ENCODE measurements at places on chromosomes 2 and 18. TPM values are rescaled to one million over a fixed set of nuclear protein-coding genes. Genes with fewer than 3 reads are reported as not detected.
A peak's percentile ranks its signal among the peaks of the same experiment; 100 is the strongest.

- H3K4me3 ChIP-seq = no peak overlapping the region
- DNase-seq = no peak
- H3K4me1 ChIP-seq = no peaks in the 10 kb centered on the region
- no peaks in the 10 kb centered on the region for H3K36me3 ChIP-seq
- no peak overlapping the region for H3K27ac ChIP-seq
These were observed 299.5 kb downstream of the ARHGAP15 start for GRCh38 chr2:143428700-143429099.

GRCh38 chr2:34954758-34955157 lies 1355.7 kb upstream of the FAM98A start:
- H3K4me1 ChIP-seq = no peaks in the 10 kb centered on the region
- H3K4me3 ChIP-seq = no peak overlapping the region
- no peaks in the 10 kb centered on the region for H3K36me3 ChIP-seq
- no peak overlapping the region for H3K27ac ChIP-seq

DNA sequence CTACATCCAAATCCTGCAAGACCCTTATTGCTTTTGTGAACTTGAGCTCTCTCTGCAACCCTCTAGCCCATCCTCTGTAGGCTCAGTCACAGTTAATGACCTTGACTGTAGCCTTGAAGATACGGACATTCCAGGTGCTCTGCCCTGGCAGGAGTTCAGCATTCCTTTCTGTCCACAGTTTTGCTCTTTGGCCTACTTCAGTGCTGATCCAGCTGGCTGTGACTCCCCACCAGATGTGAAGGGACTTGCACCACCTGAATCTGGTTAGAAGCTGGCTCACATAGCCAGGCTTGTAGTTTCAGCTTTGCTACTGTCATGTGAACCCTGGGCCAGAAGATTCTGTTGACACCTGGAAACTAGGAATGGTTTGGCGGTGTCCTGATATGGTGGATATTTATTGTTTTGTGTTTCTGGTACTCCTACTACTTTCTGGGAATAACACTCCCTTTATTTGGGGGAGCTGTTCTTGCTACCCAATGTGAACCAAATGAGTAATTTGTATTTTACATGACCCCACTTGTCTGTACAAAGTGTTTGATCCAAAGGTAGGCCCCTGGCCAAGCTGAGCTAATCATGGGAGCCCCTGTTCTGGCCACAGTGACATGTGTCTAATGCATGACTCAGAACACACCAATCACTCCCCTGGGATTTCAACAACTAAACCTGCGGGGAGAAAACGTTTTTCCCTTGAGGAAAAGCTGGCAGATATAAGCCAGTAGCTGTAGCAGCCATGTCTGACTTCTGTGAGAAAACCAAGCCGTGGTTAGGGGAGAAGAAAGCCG lies 73.4 kb downstream of the CDCA7 start:
- H3K36me3 ChIP-seq = no peaks in the 10 kb centered on the region
- no peak for DNase-seq
- no peaks in the 10 kb centered on the region for H3K27me3 ChIP-seq

DNA sequence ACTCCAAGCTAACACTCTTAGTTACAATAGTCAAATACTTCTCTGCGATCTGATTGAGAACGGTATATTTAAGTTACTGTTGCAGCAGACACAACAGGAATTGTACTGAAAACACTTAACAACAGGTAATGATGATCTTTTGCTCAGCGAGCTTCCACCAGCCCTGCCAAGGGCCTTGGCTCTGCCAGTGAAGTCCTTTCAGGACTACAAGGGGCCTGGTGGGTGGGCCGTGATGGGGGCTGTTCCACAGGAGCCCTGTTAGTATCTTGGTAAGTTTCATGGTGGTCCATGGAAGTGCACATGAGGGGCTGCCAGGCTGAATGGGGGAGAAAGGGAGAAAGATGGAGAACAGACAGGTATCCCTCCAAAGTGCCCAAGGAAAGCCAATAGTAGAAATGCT lies 178.6 kb upstream of the DOK6 start:
- H3K27me3 ChIP-seq = no peaks in the 10 kb centered on the region
- no peak overlapping the region for H3K27ac ChIP-seq
- no peaks in the 10 kb centered on the region for H3K36me3 ChIP-seq
- no peak for DNase-seq

DNA sequence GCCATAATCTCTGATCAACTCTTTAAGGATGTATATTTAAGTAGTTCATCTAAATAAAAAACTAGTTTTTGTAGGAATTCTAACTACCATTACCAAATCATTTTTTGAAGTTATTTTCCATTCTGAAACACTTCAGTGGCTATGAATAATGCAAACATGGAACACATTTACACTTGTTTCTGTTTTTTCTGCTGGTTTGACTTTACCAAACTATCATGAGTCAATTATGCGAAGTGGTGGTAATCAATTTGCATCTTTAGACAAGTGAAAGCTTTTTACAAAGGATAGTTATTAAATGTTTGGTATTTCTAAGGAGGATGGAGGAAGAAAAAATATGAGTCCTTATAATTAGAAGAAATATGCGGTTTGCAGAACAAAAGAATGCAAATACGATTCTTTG lies 202.0 kb upstream of the MMADHC start:
- H3K27ac ChIP-seq = no peak overlapping the region
- DNase-seq = no peak
- no peak overlapping the region for H3K4me3 ChIP-seq

- no peaks in the 10 kb centered on the region for H3K36me3 ChIP-seq
- H3K4me1 ChIP-seq = no peaks in the 10 kb centered on the region
- no peaks in the 10 kb centered on the region for H3K27me3 ChIP-seq
- no peak overlapping the region for H3K27ac ChIP-seq
- DNase-seq = no peak
These were observed 64.0 kb upstream of the ZEB2 start for GRCh38 chr2:144583741-144584453.

- no peaks in the 10 kb centered on the region for H3K27me3 ChIP-seq
- no peak overlapping the region for H3K4me3 ChIP-seq
- no peak for DNase-seq
- no peaks in the 10 kb centered on the region for H3K36me3 ChIP-seq
- H3K27ac ChIP-seq = no peak overlapping the region
- H3K4me1 ChIP-seq = no peaks in the 10 kb centered on the region
These were observed 37.6 kb upstream of the PLEKHM3 start for GRCh38 chr2:208062961-208063360.

DNA sequence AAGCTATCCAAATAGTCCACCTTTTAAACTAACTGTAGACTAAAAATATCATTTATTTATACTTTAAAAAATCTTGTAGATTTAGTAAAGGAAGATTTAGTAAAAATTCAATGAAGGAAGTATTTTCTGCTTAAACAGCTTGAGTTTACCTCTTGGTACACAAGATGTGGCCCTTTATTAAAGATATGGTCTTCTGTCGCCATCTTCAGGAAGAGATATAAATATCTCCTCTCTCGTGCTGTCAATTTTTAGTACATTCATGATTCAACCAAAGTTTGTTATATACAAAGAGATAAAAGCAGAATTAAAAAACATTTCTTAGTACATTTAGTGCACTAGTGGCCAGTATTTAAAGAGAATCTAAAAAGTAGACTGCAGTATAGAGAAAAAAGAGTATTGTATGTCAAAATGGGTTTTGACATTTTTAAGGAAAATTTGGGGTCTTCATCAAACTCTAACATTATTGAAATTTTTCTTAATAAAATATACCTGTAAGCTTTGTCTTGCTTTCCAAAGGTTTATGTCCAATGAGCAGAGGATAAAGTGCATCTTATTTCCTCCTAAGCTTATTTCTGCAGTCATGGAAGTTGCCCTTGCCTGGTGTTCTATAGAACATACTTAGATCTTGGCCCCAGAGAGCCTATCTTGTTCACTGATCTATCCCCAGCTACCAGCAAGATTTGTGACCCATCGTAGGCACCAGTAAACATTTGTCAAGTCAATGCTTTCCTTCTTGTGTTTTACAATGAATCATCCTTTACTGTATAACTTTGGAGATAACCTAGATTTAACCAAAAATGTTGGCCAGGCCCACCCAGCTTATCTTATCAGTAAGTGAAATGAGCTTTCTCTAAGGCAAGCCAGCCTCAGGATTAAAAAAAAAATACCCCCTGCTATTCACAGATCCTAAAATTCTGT lies 18.5 kb upstream of the EML6 start:
- H3K4me1 ChIP-seq = no peaks in the 10 kb centered on the region
- no peak overlapping the region for H3K4me3 ChIP-seq
- H3K27ac ChIP-seq = no peak overlapping the region
- no peaks in the 10 kb centered on the region for H3K27me3 ChIP-seq
- no peak for DNase-seq
- H3K36me3 ChIP-seq = no peaks in the 10 kb centered on the region

GRCh38 chr2:62427146-62427545 lies 78.8 kb downstream of the TMEM17 start:
- H3K36me3 ChIP-seq = no peaks in the 10 kb centered on the region
- no peaks in the 10 kb centered on the region for H3K27me3 ChIP-seq
- H3K27ac ChIP-seq = no peak overlapping the region

DNA sequence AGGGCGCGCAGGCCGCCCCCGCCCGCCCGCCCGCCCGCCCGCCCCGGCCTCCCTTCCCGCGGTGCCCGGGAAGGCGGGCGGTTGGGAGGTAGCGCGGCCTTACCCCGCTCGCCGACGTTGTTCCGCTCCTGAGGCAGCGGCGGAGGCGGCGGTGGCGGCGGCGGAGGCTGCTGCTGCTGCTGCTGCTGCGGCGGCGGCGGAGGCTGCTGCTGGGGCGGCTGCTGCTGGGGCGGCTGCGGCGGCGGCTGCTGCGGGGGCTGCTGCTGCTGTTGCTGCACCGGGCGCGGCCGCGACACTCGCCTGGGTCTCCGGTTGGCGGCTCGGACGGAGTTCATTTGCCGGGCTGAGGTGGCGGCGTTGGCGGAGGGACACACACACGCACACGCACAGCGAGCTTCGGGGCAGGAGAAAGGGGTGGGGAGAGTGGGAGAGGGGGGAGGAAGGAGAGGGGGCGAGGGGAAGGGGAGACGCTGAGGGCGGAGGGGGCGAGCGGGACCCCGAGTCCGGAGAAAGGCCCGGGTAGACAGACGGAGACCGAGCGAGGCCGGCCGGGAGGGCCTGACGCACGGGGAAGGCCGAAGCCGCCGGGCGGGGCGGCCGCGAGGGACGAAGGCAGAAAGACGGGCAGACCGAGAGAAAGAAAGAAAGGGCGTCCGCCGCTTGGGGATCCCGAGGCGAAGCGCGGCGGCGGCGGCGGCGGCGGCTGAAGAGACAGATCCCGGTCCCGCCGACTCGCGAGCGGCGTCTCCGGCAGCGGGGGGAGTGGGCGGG lies 727 bp downstream of the FBXO11 start:
- peak overlapping the region; percentile 100 for H3K27ac ChIP-seq
- peak overlapping the region; percentile 94 for H3K4me3 ChIP-seq
- no peaks in the 10 kb centered on the region for H3K27me3 ChIP-seq

DNA sequence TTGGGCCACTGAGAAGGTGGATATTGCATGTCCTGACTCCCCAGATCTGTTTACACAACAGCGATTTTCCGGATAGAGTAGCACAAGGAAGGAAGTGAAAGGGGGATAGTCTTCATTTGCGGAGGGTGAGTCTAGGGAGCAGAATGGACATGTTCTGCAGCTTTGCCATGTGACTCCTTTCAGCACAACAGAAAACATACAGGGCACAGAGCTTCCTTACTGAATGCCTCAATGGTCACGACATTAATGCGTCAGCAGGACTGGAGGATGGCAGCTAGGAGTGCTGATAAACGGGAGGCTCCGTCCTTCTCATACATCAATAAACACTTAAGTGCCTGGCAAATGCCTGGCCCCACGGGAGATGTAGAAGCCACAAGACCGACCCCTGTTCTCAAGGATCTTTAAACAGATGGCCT lies 163.0 kb downstream of the FAM210A start:
- peaks cover 43% of the 10 kb centered on the region for H3K4me1 ChIP-seq
- H3K36me3 ChIP-seq = no peaks in the 10 kb centered on the region
- no peaks in the 10 kb centered on the region for H3K27me3 ChIP-seq
- H3K4me3 ChIP-seq = no peak overlapping the region

- H3K4me3 ChIP-seq = no peak overlapping the region
- H3K27me3 ChIP-seq = no peaks in the 10 kb centered on the region
- no peaks in the 10 kb centered on the region for H3K36me3 ChIP-seq
- H3K4me1 ChIP-seq = no peaks in the 10 kb centered on the region
These were observed 1281.6 kb upstream of the TMEFF2 start for GRCh38 chr2:193476171-193476800.

DNA sequence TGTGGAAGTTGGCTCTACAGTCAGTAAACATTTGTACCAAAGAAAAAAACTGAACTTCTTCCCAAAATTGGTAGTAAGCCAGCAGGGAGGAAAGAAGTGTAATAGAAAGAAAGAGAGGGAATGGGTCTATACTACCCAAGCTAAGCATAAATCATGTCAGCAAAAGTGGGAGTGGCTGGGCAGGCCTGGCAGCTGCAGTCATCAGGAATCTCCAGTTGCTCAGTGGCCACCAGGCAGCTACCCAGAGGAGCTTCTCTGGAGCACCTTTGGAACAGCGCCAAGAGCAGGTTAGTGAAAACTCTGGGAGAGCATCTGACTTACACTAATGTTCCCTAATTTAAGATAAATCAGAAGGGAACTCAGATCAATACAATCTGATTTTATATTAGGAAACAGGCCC lies 14.3 kb downstream of the FRZB start:
- no peaks in the 10 kb centered on the region for H3K27me3 ChIP-seq
- H3K36me3 ChIP-seq = no peaks in the 10 kb centered on the region
- H3K4me3 ChIP-seq = no peak overlapping the region
- no peak for DNase-seq

DNA sequence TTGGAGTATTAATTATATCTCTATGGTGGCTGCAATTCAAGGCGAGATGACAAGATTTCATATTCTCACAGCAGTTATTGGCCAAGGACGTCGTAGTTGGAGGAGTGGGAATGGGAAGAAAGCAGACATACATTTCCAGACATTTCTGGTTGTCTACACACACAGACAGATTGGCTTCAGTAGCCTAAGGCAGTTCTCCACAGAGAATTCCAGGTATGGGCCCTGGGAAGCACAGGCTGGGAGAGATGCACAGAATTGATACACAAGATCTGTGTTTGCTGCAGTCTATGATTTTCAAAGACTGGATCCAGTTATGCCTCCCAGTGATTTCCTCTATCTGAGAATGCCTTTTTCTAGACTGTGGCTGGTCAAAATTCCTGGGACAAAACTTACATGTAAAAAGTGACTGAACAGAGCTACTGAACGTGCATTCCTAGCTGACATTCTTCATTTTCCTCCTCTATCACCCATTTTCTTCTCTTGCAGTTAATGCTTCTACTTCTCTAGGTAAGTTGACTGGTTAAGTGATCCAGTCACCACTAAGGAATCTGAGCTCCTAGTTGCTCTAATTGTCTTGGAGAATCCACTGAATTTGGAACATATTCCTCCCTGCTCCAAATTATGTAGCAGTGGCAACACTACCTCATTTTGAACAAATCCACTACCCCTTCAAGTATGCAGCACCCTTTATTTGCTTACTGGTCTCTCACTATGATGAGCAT lies 386.7 kb upstream of the CDH7 start:
- H3K4me1 ChIP-seq = no peaks in the 10 kb centered on the region
- H3K36me3 ChIP-seq = no peaks in the 10 kb centered on the region
- H3K4me3 ChIP-seq = no peak overlapping the region
- H3K27ac ChIP-seq = no peak overlapping the region

- H3K27ac ChIP-seq = no peak overlapping the region
- no peak for DNase-seq
- no peaks in the 10 kb centered on the region for H3K4me1 ChIP-seq
- H3K36me3 ChIP-seq = no peaks in the 10 kb centered on the region
These were observed 568.5 kb downstream of the CMPK2 start for GRCh38 chr2:6297238-6297637.

GRCh38 chr2:219475697-219476651 lies 22.7 kb upstream of the GMPPA start:
- H3K27me3 ChIP-seq = no peaks in the 10 kb centered on the region
- no peak for DNase-seq
- peak overlapping the region; percentile 99 for H3K27ac ChIP-seq
- H3K4me3 ChIP-seq = no peak overlapping the region
- H3K36me3 ChIP-seq = peaks cover 86% of the 10 kb centered on the region
- H3K4me1 ChIP-seq = peaks cover 42% of the 10 kb centered on the region

Gene FN1
- 2,256 TPM for total RNA-seq

Gene CXCR1
- 4.0 TPM for total RNA-seq
